ENCODE measurements at places on chromosomes 6 and 20. TPM values are rescaled to one million over a fixed set of nuclear protein-coding genes. Genes with fewer than 3 reads are reported as not detected.
A peak's percentile ranks its signal among the peaks of the same experiment; 100 is the strongest.

GRCh38 chr20:25867776-25868649, 171.4 kb upstream of the ZNF337 start:
- peak; percentile 59 for DNase-seq
- H3K4me3 ChIP-seq = peak overlapping the region; percentile 82
- H3K4me1 ChIP-seq = peaks cover 39% of the 10 kb centered on the region
- H3K27ac ChIP-seq = no peak overlapping the region
- peaks cover 72% of the 10 kb centered on the region for H3K27me3 ChIP-seq

DNA sequence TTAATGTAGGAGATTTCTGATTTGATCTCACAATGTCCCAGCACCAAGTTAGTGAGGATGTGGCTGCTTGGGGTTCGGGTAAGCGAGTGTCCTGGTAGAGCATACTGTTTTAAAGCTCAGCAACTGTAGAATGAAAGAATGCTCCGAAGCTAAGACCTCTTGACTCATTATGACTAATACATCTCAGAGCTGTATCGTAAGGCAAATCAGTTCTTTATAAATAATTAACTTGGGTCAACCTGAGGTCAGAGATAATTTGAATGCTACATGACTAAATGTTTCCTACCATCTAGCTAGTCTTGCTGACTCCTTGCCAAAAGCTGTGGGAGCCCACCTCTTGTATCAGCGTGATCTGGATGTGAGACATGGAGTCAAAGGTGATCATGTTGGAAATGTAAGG, 128.8 kb upstream of the PDE7B start:
- no peak overlapping the region for H3K27ac ChIP-seq
- H3K27me3 ChIP-seq = peaks cover 9% of the 10 kb centered on the region
- no peaks in the 10 kb centered on the region for H3K4me1 ChIP-seq
- no peak overlapping the region for H3K4me3 ChIP-seq
- H3K36me3 ChIP-seq = peaks cover 6% of the 10 kb centered on the region

DNA sequence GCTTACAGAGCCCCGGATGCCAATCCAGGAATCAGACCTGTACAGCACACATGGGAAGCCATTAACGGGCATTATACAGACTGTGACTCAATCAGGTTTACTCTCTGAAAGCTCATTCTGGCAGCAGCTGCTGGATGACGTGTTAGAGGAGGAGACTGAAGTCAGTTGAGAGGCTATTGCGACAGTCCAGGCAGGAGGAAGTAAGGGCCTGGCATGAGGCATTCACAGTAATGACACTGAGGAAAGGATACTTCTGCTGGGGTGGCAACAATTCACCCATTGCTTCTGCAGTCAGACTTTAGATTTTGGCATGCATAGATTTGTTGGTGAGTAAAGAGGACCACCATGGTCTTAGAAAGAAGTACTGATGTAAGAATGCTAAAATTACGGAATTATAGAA, 151.0 kb upstream of the HEY2 start:
- no peaks in the 10 kb centered on the region for H3K4me1 ChIP-seq
- H3K27me3 ChIP-seq = peaks cover 15% of the 10 kb centered on the region
- no peak overlapping the region for H3K27ac ChIP-seq

The DEFB124 gene
- polyA plus RNA-seq = not detected

DNA sequence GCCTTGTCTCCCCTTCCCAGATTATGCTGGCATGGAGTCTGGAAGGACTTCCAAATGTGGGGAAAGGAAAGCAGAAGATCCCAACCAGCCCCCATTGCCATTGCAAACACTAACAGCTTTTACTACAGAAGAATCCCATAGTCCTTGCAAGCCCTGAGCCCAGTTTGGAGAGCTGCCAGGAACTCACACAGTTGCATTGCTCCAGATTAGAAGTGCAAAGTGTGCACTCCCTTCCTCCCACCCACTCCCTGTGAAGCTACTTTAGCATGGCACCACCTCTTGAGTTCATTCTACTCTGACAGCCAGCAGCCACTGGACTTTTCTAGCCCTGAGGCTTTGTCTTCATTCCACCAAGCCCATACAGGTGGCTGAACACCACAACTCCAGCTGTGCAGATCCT, 67.6 kb downstream of the SLC22A2 start:
- H3K4me3 ChIP-seq = no peak overlapping the region
- H3K36me3 ChIP-seq = no peaks in the 10 kb centered on the region
- no peaks in the 10 kb centered on the region for H3K4me1 ChIP-seq
- DNase-seq = no peak
- H3K27me3 ChIP-seq = no peaks in the 10 kb centered on the region

GRCh38 chr6:144296973-144297372, 11.8 kb downstream of the UTRN start:
- no peak for DNase-seq
- peaks cover 3% of the 10 kb centered on the region for H3K27me3 ChIP-seq

GRCh38 chr6:14880677-14881076, 365.2 kb upstream of the JARID2 start:
- H3K4me1 ChIP-seq = peaks cover 37% of the 10 kb centered on the region
- H3K27me3 ChIP-seq = no peaks in the 10 kb centered on the region
- no peaks in the 10 kb centered on the region for H3K36me3 ChIP-seq
- no peak overlapping the region for H3K4me3 ChIP-seq
- H3K27ac ChIP-seq = peak overlapping the region; percentile 83

The BPI gene
- not detected for polyA plus RNA-seq

- no peaks in the 10 kb centered on the region for H3K36me3 ChIP-seq
- H3K4me3 ChIP-seq = no peak overlapping the region
- DNase-seq = no peak
- no peak overlapping the region for H3K27ac ChIP-seq
- H3K27me3 ChIP-seq = no peaks in the 10 kb centered on the region
These were observed 212.1 kb upstream of the PHACTR1 start for GRCh38 chr6:12504325-12504966.

All from naive B cell (primary cell).